Activated CD4-positive, alpha-beta T cell treated with anti-CD3 and anti-CD28 coated beads, Interleukin-2, Interleukin-6, amounts not matched to agents 100 ng/mL and 50 ng/mL, durations not matched to agents 16 hours and 8 hours (primary cell): ENCODE measurements at places on chromosomes 1 and 21.

GRCh38 chr1:224735159-224735558 lies 119.0 kb downstream of the CNIH3 start:
- DNase-seq, result peak; percentile 9

- DNase-seq, result no peak
These were observed 1.2 kb downstream of the SH3BGR start for GRCh38 chr21:39452970-39453342.

- DNase-seq, result peak; percentile 22
These were observed 166.9 kb downstream of the HLX start for GRCh38 chr1:221045842-221046831.

- no peak for DNase-seq
These were observed 80.5 kb upstream of the VAMP3 start for GRCh38 chr1:7690496-7691182.

DNA sequence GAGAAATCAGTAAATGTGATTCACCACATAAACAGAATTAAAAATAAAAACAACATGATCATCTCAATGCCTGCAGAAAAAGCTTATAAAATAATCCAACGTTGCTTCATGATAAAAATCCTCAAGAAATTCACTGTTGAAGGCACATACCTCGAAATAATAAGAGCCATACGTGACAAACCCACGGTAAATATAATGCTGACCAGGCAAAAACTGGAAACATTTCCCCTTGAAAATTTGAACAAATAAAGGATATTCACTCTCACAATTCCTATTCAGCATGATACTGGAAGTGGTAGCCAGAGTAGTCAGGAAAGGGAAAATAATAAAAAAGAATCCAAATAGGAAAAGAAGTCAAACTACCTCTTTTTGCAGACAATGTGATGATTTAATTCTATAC lies 148.8 kb downstream of the BRINP3 start:
- no peak for DNase-seq

DNA sequence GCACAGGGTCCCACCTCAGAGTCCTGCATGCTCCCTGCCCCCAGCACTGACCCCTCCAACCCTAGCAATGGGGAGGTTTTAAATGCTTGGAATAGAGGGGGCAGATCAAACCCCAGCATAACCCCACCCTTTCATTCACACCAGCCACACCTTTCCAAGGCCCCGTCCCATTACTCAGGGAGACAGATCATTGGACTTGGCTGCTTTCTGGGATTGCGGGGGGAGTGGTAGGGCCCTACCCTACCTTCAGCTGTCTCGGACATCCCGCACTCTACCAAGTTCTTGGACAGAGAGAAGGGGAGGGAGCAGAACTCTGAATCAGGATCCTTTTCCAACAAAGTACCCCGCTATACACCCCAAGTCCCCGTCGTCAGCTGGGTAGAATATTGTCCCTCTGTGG lies 983 bp downstream of the PADI2 start:
- DNase-seq, result no peak

- DNase-seq, result no peak
These were observed 34.7 kb upstream of the LHX4 start for GRCh38 chr1:180195401-180195800.

- no peak for DNase-seq
These were observed 12.7 kb downstream of the MTFR1L start for GRCh38 chr1:25832336-25833037.
